Stimulated activated CD8-positive, alpha-beta memory T cell treated with anti-CD3 and anti-CD28 coated beads, Interleukin-7, amount 100 ng/mL, for 1 hour (primary cell): ENCODE measurements at places on chromosomes 13 and 19.

GRCh38 chr13:112733661-112734379 is 44.0 kb downstream of the ATP11A start:
- no peak for DNase-seq

- no peak for DNase-seq
Observed at GRCh38 chr19:1226522-1227303, 11.1 kb downstream of the CBARP start.

- DNase-seq: no peak
Observed at GRCh38 chr13:78592584-78592983, 10.8 kb downstream of the POU4F1 start.

DNA sequence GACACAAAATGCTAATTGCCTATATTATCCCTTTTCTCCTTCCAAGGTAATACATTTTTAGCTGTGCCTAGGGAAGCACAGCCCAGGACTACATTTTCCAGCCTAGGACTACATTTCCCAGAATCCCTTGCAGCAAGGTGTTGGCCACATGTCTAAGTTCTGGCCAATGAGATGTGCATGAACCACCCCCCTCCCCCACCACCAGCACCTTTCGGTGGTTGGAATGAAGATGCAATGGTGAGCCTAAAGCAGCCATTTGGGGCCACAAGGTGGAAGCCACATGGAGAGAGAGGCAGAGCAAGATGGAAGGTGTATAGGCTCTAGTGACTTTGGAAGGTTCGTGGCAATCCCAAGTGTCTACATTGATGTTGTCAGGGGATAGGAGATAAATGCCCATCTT is 16.2 kb downstream of the UNC13A start:
- DNase-seq: no peak

DNA sequence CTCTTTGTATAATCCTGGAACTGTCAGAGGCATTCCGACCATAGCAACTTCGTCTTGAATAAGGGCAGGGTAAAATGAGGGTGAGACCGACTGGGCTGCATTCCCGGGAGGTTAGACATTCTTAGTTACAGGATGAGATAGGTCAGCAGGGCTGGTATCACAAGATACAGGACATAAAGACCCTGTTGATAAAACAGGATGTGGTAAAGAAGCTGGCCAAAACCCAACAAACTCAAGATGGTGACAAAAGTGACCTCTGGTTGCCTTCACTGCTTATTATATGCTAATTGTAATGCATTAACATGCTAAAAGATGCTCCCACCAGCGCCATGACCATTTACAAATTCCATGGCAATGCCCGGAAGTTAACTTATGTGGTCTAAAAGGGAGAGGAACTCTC is 27.7 kb upstream of the MBNL2 start:
- no peak for DNase-seq

GRCh38 chr13:108508263-108508662 is 121.1 kb upstream of the MYO16 start:
- DNase-seq: no peak

- no peak for DNase-seq
Observed at GRCh38 chr19:44905437-44906160, at the start of gene APOE. APOE (plus strand) TSS chr19:44905796; CDS start chr19:44906625, 829 bp downstream.

- no peak for DNase-seq
Observed at GRCh38 chr19:17495639-17496296, 15.7 kb upstream of the PGLS start.

GRCh38 chr13:43744261-43745031 is 42.3 kb downstream of the ENOX1 start:
- DNase-seq: no peak

GRCh38 chr13:104571161-104571892 is 1505.1 kb upstream of the SLC10A2 start:
- DNase-seq: no peak
